ENCODE measurements at places on chromosomes 13 and 19.

- no peak for DNase-seq
Observed at GRCh38 chr19:23440791-23441190, 45.5 kb upstream of the ZNF91 start.

DNA sequence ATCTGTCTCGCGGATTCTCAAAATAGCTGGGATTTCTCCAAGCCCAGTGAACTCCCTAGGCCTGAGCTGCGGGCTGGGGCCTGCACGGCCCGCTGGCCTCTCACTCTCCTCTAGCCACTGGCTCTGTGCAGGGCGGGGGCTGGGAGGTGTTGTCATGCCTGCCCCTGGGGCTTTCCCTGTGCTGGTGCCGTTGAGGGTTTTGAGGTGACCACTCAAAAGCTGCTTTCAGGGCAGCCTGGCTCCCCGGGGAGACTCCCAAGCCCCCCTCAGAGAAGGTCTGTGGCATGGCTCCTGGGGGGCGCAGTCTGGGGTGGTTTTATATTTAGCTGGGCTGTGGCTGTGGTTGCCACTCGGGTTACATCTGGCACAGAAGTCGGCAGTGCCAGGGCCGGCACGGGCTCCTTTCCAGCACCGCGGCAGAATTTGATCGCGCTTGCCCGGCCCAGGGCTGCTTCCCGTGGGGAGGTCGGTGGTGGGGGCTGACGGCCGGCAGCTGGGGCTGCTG, 10.0 kb downstream of the NDUFB7 start:
- DNase-seq: peak; percentile 52

- no peak for DNase-seq
Observed at GRCh38 chr13:110396476-110396875, 89.4 kb downstream of the COL4A2 start.

- no peak for DNase-seq
Observed at GRCh38 chr19:16608290-16608739, 19.7 kb downstream of the MED26 start.

- DNase-seq: peak; percentile 7
Observed at GRCh38 chr19:15265850-15266248, 33.6 kb upstream of the EPHX3 start.

- peak; percentile 7 for DNase-seq
Observed at GRCh38 chr19:29260477-29261317, 47.7 kb upstream of the UQCRFS1 start.

DNA sequence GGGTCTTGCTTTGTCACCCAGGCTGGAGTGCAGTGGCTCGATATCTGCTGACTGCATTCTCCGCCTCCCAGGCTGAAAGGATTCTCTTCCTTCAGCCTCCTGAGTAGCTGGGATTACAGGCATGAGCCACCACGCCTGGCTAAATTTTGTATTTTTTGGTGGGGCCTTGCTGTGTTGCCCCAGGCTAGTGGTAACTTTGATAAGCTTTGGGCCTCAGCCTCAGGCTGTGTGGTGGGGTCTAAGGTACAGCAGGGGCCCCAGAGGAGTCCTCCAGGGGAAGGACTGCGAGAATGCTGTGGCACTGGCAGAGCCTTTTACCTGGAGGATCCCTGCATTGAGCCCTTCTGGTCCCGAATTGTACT, 7.2 kb downstream of the DOT1L start:
- no peak for DNase-seq

GRCh38 chr13:32669030-32669646, 82.9 kb downstream of the PDS5B start:
- peak; percentile 9 for DNase-seq

GRCh38 chr13:41460930-41461329, 3.6 kb downstream of the RGCC start:
- DNase-seq: no peak

GRCh38 chr19:50686310-50687032, 33.1 kb downstream of the SHANK1 start:
- DNase-seq: no peak

- DNase-seq: no peak
Observed at GRCh38 chr13:26831336-26831908, 70.8 kb upstream of the GPR12 start.

DNA sequence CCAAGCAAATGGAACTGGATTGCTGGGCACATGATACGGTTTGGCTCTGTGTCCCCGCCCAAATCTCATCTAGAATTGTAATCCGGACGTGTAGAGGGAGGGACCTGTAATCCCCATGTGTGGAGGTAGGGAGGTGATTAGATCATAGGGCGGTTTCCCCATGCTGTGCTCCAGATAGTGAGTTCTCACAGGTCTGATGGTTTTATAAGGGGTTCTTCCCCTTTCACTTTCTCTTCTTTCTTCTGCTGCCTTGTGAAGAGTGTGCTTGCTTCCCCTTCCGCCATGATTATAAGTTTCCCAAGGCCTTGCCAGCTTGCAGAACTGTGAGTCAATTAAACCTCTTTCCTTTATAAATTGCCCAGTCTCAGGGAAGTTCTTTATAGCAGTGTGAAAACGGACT, 32.6 kb upstream of the MTIF3 start:
- DNase-seq: no peak

GRCh38 chr19:11519138-11519537, 9.8 kb downstream of the ECSIT start:
- no peak for DNase-seq

GRCh38 chr13:23050126-23050525, 130.7 kb upstream of the SGCG start:
- no peak for DNase-seq

DNA sequence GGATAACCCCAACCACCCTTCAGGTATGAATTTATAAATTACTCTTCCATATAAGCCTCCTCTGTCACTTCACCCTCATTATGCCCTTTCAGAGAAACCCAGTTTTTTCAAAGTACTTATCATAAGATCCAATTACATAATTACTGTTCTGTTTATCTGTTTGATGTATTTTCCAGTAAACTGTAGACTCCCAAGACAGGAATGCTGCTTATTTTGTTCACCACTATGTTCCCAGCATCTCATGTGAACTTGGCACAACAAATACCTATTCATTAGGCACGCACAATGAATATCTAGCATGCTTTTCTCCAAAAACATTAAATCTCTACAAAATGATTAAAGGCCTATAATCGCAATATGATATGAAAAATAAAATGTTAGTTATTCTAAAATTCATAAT, 13.2 kb downstream of the ENOX1 start:
- DNase-seq: no peak

- peak; percentile 19 for DNase-seq
Observed at GRCh38 chr13:80338781-80339562, 2.0 kb downstream of the SPRY2 start.

DNA sequence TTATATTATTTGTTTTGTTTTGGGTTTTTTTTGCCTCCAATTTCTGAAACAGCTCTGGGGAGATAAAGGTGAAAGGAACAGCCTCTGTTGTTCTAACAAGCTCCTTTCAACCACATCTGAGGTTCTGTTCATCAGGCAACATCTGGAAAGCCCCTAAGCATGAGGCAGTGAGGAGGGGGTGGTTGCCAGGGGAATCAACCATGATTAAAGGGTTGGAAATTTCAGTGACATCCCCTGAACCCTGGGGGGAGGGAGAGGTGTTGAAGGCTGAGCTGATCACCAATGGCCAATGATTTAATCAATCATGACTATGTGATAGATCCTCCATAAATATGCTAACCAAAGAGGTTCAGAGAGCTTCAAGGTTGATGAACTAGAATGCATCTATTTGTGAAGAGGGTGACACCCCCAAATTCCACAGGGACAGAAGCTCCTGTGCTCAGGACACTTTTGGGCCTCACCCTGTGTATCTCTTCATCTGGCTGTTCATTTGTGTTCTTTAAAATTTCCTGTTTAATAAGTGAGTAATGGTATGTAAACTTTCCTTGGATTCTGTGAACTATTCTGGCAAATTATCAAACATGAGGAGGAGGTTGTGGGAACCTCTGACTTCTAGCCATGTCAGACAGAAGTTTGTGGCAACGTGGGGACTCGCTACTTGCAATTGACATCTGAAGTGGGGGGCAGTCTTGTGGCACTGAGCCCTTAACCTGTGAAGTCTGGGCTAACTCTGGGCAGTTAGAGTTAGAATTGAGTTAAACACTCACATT, 221.3 kb downstream of the NHLRC3 start:
- no peak for DNase-seq

GRCh38 chr13:21676611-21677021, 5.7 kb downstream of the FGF9 start:
- DNase-seq: no peak

- DNase-seq: no peak
Observed at GRCh38 chr13:46109451-46109850, 4.6 kb upstream of the CPB2 start.

- no peak for DNase-seq
Observed at GRCh38 chr13:95455782-95456181, 96.7 kb upstream of the CLDN10 start.

DNA sequence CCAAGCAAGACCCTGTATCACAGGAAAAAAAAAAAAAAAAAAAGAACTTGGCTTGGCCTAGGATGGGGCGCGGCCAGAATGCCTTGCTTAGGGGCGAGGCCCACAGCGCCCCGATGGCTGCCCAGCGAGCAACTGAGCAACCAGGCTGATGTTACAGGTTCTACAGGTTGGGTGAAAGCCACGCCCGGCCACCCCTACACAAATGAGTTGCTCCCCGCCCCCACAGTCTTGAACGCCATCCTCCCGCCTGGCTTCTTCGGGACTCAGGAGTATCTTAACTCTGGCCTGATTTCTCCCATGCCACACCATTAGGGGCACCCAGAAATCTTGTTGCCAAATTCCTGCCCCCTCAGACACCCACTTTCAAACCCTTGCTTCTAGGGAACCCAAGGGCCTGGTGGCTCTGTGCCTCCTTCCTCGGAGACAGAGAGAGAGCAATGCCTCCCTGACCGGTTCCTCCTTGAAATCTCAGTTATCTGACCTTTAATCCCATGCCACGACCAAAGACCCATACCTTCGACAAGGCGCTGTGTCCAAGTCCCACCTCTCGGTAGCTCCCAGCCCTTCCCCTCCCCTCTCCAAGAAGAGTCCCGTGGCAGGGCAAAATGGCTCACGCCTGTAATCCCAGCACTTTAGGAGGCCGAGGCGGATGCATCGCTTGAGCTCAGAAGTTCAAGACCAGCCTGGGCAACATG, 1.1 kb upstream of the CBLC start:
- DNase-seq: no peak

DNA sequence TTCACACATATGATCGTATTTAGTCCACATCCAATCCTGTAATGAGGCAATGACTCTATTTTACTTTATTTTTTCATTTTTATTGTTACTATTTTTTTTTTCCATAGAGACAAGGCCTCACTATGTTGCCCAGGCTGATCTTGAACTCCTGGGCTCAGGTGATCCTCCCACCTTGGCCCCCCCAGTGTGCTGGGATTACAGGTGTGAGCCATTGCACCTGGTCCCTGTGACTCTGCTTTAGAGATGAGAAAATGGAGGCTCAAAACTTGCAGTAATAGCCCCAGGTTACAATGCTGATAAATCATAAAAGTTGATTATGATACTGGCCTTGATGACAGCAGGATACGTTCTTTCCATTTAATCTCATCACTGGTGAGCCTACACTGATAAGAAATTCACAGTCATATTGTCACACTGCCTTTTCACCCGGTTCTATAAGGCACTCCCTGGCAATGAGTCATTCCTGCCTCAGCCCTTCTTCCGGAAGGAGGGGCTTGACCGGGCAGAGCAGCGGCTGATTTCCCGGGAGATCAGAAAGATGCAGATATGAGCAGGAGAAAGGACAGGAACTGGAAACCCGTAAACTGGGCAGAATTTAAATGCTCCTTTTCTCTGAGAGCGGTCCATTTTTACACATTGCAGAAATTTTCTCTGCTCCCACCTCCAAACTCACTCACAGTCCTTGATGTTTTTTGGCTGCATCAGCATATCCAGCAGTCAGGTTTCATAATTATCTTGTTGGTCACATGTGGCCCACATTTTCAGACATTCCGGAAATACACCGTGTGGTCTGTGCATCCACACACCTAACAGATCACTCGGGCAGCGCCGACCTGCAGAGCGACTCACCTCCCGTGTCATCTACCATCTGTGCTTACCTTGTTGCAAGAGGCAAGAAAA, 616.4 kb downstream of the EFNB2 start:
- peak; percentile 83 for DNase-seq

- DNase-seq: peak; percentile 97
Observed at GRCh38 chr19:2944775-2945574, at the start of gene ZNF77. Gene ZNF77 (minus strand): TSS chr19:2944971. CDS start chr19:2944840, 131 bp downstream.

DNA sequence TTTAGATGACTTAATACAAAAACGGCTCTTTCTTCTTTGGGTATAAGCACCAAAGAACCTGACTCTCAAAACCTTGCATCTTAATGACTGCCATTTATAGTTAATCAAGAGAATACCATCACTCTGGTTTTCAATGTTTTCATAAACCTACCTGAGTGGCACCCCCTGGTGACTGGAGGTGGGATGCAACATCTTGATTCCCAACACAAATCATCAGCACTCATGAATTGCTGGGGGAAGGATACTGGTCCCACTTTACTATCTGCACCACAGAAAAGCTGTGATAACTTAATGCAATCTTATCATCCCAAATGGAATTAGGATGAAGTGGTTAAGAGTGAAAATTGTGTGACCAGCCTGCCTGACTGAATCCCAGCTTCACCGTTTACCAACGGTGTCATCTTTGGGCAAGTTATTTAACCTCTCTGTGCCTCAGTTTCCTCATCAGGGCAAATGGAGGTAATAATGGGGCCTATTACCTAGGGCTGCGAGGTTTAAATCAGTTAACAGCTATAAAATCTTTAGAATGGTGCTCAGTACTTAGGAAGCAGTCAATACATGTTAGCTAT, 366.4 kb downstream of the KLF12 start:
- DNase-seq: no peak

DNA sequence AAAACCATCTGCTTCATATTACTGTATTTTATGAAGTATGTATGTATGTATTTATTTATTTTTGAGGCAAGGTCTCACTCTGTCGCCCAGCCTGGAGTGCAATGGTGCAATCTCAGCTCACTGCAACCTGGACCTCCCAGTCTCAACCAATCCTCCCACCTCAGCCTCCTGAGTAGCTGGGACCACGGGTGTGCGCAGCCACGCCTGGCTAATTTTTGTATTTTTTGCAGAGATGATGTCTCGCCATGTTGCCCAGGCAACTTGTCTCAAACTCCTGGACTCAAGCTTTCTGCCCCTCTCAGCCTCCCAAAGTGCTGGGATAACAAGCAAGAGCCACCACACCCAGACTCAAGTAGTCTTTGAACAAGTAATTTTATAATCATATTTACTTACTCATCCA, 5.5 kb downstream of the KATNAL1 start:
- peak; percentile 11 for DNase-seq

GRCh38 chr13:77859450-77859849, 59.2 kb downstream of the EDNRB start:
- DNase-seq: no peak

DNA sequence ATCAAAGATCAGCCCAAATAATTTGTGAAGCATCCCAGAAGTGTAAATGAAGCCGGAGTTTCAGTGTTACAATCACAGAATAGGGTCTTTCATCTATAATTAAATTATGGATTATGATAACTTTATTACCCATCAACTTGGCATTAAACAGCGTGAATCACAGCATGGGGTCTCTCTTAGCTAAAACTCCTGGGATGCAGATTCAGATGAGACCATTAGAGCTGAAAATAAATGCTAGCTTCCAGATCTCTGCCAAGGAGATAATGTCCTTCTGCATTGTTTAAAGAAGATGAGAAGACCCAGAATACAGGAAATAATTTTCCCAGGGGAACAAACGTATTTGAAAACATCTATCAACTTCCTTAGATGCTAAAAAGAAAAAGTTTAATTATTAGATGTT, 546.0 kb upstream of the PCDH9 start:
- DNase-seq: no peak
